ENCODE measurements at places on chromosomes 13 and 19. TPM values are rescaled to one million over a fixed set of nuclear protein-coding genes. Genes with fewer than 3 reads are reported as not detected.

Gene AZU1
- total RNA-seq, result not detected

Gene GAPDHS
- not detected for total RNA-seq

Gene GSX1
- total RNA-seq, result not detected

Gene ZNF345
- total RNA-seq, result 2.7 TPM

Gene WDR87
- under 0.01 TPM for total RNA-seq

Gene NRTN
- total RNA-seq, result not detected

Gene LGI4
- total RNA-seq, result 1.3 TPM

Gene ZNF93
- total RNA-seq, result 10.2 TPM

Gene CYP2F1
- not detected for total RNA-seq

Gene SH2D3A
- total RNA-seq, result not detected

Gene CDK8
- 14.5 TPM for total RNA-seq

Gene MEIOSIN
- total RNA-seq, result not detected

Gene LSR
- total RNA-seq, result 0.49 TPM

Gene KLF12
- 14.2 TPM for total RNA-seq

Gene OR10H1
- not detected for total RNA-seq

Gene WDR62
- 2.2 TPM for total RNA-seq

Gene HIPK4
- total RNA-seq, result 0.49 TPM

Gene TMEM255B
- 0.49 TPM for total RNA-seq

Gene LGALS4
- not detected for total RNA-seq

Gene APOC1
- total RNA-seq, result not detected

Gene ZNF135
- total RNA-seq, result 8.0 TPM

Gene PEAK3
- total RNA-seq, result under 0.01 TPM

Gene SOX21
- total RNA-seq, result not detected

Gene ZNF677
- 29.4 TPM for total RNA-seq

Gene ZSCAN18
- total RNA-seq, result 61.7 TPM

Gene RDH8
- not detected for total RNA-seq

Gene DKKL1
- total RNA-seq, result 0.49 TPM

Gene NXNL1
- total RNA-seq, result not detected

Gene CBY2
- total RNA-seq, result not detected

Gene CGB8
- total RNA-seq, result not detected

Gene C1QTNF9
- not detected for total RNA-seq

Data from hair follicle dermal papilla cell (primary cell).